Activated naive CD8-positive, alpha-beta T cell treated with anti-CD3 and anti-CD28 coated beads, Interleukin-2, amount 10 ng/mL, durations not matched to agents 7 days and 5 days (primary cell): ENCODE measurements at places on chromosomes 1 and 21. TPM values are rescaled to one million over a fixed set of nuclear protein-coding genes. Genes with fewer than 3 reads are reported as not detected.

Gene SPATA17
- total RNA-seq = not detected

Gene PSMD4
- total RNA-seq = 170 TPM

GRCh38 chr1:50611675-50612074, 188.4 kb upstream of the DMRTA2 start:
- H3K4me1 ChIP-seq = peaks cover 3% of the 10 kb centered on the region
- H3K36me3 ChIP-seq = peaks cover 4% of the 10 kb centered on the region
- no peaks in the 10 kb centered on the region for H3K27me3 ChIP-seq
- H3K4me3 ChIP-seq = peak overlapping the region; percentile 28
- DNase-seq = no peak

- no peak overlapping the region for H3K4me3 ChIP-seq
- peaks cover 2% of the 10 kb centered on the region for H3K27me3 ChIP-seq
- no peak overlapping the region for H3K27ac ChIP-seq
- H3K36me3 ChIP-seq = no peaks in the 10 kb centered on the region
Measured at GRCh38 chr1:172083191-172083590, 241.9 kb downstream of the DNM3 start.

DNA sequence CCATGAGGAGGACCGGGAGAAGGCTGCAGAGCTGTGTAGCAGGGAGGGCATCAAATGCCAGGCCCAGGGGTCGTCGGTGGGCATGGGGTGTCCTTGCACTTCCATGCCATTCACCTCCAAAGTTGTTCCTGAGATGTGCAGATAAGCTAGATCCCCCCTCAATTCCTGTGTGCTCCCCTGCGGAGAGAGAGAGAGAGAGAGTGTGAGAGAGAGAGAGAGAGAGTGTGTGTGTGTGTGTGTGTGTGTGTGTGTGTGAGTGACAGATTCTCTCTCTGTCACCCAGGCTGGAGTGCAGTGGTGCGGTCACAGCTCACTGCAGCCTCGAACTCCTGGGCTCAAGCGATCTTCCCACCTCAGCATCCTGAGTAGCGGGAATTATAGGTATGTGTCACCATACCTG, 16.4 kb downstream of the SPSB1 start:
- H3K36me3 ChIP-seq = no peaks in the 10 kb centered on the region
- H3K4me1 ChIP-seq = no peaks in the 10 kb centered on the region
- no peaks in the 10 kb centered on the region for H3K27me3 ChIP-seq
- no peak overlapping the region for H3K27ac ChIP-seq

DNA sequence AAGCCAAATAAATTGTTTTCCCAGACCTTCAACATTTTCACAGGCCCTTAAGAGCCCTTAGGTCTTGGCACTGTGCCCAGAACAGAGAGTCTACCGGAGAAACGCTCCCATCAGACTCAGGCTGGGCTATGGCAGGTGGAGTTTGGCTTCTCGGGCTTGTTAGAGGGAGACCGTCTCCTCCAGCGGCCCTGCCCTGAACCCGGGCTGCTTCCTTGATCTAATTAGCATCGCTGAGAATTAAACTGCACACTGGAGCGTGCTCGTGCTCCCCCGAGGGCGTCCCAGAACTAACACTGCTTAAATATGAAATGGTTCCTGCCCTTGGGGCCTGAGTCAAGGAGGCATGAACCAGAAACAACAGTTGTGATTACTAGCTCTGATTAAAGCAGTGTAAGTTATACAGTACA, 634.4 kb downstream of the MATN1 start:
- no peak for DNase-seq
- no peak overlapping the region for H3K27ac ChIP-seq
- H3K4me3 ChIP-seq = no peak overlapping the region
- no peaks in the 10 kb centered on the region for H3K36me3 ChIP-seq
- H3K4me1 ChIP-seq = no peaks in the 10 kb centered on the region

GRCh38 chr1:226578946-226579578, 30.5 kb downstream of the STUM start:
- H3K27ac ChIP-seq = no peak overlapping the region
- no peaks in the 10 kb centered on the region for H3K4me1 ChIP-seq
- peaks cover 4% of the 10 kb centered on the region for H3K27me3 ChIP-seq
